ENCODE measurements at places on chromosomes 7 and 10.

DNA sequence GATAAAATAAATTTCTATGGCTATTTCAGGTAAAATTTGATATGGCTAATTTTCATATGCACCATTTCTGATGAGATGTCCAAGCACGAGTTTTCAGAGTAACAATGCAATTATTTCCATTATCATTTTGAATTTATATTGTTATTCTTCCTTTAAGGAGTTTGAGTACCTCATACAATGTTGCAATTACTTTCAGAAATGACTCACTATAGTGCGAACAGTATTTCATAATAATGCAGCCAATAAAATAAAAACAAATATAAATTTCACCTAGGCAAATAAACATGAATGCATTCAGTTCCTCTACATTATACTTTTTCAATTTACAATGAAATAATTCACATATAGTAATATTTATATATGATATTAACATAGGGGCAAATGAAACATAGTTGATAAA, 78.8 kb upstream of the LRRN3 start:
- no peak for DNase-seq

GRCh38 chr7:17071866-17072265, 190.1 kb upstream of the AGR3 start:
- peak; percentile 34 for DNase-seq

DNA sequence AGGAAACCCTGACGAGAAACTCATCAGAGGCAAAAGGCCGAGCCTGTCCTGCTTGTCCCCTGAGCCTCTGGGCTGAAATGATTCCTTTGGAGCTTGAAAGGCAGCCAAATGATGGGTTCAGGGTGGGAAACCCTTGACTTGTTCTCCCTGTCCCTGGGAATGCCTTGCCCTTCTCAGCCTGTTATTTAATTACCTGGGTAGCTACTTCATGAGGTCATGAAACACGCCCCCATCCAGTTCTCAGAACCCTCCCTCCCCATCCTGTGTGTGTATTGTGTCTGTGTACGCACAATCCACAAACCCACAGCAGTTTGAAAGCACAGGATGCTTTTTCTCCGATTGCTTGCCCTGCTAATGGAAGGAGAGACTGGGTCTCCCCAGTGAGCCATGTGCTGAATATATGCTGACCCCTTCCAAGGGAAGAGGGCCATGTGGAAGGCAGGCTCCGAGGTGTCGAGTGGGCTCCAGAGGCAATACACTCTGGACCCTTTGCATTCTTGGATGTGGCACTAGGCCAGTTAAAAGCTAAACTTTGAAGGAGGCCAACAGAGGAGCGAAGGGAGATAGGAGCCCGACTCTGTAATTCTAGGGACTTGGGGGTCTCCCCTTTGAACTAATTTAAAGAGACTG, 10.6 kb downstream of the DUSP5 start:
- DNase-seq: no peak

DNA sequence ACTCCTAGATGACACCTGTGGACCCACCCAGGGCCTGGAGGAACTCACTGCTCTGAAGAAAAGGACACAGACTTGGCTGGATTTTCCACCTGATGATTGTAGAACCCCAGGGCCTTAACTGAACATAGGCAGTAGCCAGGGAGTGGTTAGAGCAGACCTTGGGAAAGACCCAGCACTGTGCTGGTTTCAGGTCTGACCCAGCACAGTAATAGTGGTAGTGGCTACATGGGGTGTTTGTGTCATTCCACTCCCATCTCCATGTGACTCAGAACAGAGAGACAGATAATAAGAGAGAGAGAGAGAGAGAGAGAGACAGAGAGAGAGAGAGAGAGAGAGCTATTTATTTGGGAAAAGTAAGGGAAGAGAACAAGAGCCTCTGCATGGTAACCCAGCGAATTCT, 239.1 kb upstream of the MEOX2 start:
- no peak for DNase-seq

GRCh38 chr10:59098387-59098786, 78.1 kb upstream of the PHYHIPL start:
- DNase-seq: no peak

GRCh38 chr10:126262233-126262838, 125.9 kb downstream of the ADAM12 start:
- no peak for DNase-seq

DNA sequence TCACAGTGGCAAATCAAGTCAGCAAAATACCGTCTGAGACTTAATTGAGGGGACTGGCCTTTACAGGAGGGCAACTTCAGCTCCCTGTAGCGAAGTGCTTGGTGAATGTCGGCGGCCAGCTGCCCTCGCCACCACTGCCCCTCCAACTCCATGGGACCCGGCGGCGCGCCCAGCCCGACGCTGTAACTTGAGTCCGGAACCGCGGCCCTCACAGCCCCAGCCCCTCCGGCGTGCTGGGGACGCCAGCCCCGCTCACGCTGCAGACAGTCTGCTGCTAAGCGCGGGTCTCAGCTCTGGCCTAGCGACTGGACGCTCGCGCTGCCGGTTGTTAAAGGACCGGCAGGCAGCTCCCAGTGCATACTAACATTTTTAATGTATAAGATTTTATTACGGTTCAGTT, 113.4 kb upstream of the NUPR2 start:
- no peak for DNase-seq

DNA sequence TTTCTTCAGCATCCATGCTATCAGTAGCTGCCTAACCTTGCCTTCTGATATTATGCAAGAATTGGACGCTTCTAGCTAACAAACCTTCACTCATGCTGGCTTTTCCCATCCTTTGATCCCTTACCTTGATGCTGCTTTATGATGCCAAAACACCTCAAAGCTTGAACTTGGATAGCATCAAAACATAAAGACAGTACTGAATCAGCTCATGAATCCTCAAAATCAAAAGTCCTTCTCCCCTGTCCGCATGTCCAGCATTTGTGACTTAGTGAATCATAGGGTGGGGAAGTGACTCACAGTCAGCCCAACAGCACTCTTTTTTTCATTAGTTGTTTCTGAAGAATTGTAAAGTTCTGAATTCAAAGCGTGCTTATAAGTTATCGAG, 89.5 kb upstream of the PIK3CG start:
- DNase-seq: no peak

DNA sequence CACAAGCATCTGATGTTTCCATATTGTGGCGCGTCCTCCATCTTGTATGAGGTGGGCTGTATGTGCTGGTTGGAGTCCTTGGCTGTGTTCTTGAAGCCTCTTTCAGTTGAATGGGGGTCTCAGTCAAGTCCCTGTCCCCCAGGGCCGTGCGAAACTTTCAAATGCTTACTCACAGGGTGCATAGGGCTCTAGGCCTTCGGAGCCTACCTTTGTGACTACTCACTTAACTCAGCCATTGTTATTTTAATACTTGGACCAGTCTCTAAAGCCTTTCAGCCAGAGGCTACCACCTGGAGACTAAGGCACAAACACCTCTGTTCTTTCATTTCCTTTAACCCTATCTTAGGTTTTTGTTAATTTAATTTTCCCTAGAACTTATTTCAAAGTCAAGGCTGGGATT, 785.9 kb downstream of the GATA3 start:
- DNase-seq: no peak

- no peak for DNase-seq
Observed at GRCh38 chr10:124449170-124450011, 444 bp downstream of the NKX1-2 start.

DNA sequence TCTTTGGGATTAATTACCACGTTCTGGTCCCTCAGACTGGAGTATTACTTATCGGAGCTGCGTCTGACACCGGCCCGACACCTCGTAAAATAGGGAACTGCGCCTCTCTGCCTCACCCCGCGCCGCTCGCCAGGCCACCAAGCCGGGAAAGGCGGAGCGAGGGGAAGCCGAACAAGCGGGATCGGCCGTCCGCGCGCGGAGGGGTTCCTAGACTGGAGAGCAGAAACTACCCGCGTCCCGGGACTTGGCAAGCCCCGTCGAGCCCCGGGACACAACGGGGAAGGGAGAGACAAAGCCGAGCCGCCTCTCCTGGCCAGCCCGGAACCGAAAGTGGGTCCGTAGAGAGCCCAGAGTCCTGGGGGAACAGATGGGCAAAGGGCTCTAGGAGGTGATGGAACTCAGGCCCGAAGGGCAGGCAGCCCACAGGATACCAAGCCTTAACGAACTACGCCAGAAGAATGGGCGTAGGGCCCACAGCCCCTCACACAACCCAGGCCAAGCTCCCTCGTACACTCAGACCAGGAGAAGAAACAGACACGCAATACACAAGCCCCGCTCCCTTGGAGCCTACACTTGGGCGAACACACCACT, 6.5 kb downstream of the LBX1 start:
- no peak for DNase-seq

DNA sequence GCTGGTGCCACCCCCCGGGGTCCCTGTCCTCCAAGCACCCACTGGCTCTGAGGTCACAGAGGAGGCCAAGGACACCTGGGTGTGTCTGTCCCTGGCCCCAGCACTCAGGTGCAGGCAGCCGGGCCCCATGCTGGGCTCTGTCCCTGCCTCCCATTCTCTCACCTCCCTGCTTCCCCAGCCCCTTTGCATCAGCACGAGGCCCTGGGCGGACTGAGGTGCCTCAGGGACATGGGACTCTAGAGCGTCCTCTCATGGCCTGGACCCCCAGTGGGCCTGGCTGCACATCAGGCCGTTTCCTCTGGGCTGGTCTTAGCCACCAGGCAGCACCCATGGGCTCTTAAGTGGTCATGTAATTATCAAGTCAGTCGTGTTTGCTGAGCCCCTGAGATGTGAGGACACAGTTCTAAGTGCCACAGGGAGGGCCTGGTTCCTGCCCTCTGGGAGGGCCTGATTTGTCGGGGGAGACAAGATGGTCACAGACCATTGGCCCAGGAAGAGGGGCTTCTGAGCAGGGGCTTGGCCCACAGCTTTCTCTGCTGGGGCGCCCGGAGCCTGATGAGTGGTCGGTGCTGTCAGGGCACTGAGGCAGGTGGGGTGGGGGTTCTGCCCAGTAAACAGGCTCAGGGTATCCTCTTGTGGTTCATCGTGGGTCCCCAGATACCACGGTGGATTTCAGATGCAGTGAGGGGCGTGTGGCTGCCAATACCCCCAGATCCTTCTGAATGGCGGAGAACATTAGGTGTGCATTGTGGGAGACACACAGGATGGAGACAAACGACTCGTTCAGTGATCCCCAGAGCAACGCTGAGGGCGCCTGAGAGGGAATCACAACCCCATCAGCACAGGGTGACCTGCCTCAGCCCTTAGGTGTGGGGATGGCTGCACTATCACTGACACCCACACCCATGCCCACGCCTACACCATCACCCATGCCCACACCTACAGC, 152.5 kb downstream of the WDR37 start:
- no peak for DNase-seq

DNA sequence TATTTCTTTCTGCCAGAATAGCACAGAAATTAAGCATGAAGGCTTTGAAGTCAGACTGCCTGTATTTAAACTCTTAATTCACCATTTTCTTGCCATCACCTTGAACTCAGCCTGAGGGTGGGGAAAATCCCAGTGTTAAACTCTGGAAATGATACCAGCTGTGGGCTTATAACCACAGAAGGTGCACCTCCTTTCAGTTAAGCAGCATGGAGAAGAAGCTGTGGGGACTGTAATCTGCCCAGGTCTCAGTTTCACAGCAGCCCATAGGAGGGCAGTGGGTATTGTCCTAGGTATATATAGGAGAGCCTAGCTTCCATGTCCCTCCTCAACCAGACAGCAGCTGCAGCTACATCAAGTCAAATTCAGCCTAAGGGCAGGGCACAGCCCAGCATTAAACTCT, 241.6 kb downstream of the HPSE2 start:
- DNase-seq: no peak

GRCh38 chr10:88657901-88658300, 6.3 kb upstream of the LIPF start:
- DNase-seq: no peak

GRCh38 chr10:84820596-84820995, 492.2 kb downstream of the CCSER2 start:
- DNase-seq: no peak

- no peak for DNase-seq
Observed at GRCh38 chr10:17115683-17116082, 13.9 kb downstream of the CUBN start.

GRCh38 chr7:155882596-155882995, 70.3 kb upstream of the SHH start:
- DNase-seq: no peak

GRCh38 chr10:42933448-42934340, 143.2 kb upstream of the RET start:
- DNase-seq: no peak

GRCh38 chr7:92621561-92622023, 31.4 kb upstream of the FAM133B start:
- DNase-seq: peak; percentile 41

GRCh38 chr10:93420944-93421825, 60.9 kb downstream of the MYOF start:
- DNase-seq: no peak

- DNase-seq: no peak
Observed at GRCh38 chr7:47819607-47819920, 128.7 kb downstream of the PKD1L1 start.

- DNase-seq: no peak
Observed at GRCh38 chr7:33671531-33672262, 233.6 kb upstream of the BMPER start.

DNA sequence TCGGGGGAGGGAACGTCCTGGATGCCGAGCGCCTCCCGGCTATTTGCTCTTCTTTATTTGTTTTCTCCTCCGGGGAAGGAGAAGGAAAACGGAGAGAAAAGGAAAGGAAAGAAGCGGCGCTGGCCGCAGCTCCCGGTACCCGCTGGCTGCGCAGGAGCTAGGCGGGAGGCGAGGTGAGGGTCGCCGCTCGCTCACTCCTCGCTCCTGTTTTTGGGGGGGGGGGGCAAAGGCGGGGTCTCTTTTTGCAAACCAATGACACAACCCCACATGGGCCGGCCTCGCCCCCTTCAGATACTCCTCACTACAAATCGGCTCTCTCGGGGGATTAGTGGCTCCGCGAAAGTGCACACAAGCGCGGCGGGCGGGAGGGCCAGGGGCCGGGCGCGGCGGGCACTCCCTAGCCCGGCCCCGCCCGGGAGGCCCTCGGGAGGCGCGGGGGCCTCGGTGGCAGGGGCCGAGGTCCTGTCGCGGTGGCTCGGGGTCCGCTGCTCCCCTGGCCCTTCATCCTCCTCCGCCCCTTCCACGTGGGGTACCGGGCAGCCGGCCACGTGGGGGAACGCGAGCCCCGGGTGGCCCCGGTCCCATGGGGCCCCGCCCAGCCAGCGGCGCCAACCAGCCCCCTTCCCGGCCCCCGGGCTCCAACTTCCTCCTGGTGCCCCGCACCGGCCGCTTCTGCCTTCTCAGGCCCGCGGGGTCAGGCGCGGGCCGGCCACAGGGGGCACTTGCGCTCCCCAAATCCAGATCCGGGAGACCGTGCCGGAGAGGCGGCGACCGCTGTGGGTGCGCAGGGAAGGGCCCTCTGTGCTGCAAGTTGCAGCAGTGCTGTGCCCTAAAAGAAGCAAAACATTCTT, 718 bp upstream of the CTBP2 start:
- DNase-seq: peak; percentile 71

DNA sequence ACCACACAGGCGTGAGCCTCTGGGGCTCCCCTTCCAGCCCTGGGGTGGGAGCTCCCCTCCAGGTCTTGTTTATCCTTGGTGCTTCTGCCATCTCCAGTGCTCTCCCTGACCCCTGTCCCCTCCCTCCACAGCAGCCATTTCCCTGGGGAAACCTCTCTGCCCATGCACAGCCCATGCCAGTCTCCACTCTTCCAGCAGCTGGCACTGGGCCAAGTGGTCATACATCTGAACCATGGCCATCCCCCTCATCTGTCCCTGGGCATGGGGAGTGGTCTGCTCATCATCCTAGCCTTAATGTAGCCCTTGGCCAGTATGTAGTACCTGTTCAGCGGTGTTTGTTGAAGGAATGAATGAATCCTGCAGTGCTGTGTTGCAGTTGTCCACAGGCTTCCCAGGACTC, 172.4 kb upstream of the ZNF32 start:
- DNase-seq: no peak
